GM12878 (cell line): ENCODE measurements at places on chromosomes 2 and 18. TPM values are rescaled to one million over a fixed set of nuclear protein-coding genes. Genes with fewer than 3 reads are reported as not detected.

CCDC68 gene
- total RNA-seq = not detected in 2 replicates

PDCD1 gene
- 3.6 and 4.0 TPM in 2 replicates for total RNA-seq

ACKR3 gene
- total RNA-seq = 7.0 and 7.4 TPM in 2 replicates

CRYGC gene
- total RNA-seq = not detected in 2 replicates

MFSD2B gene
- total RNA-seq = 0.19 and 0.28 TPM in 2 replicates

CHRNG gene
- total RNA-seq = not detected in 2 replicates

CYBRD1 gene
- total RNA-seq = 33.0 and 34.8 TPM in 2 replicates

ASPRV1 gene
- 0.53 and 0.59 TPM in 2 replicates for total RNA-seq

CDKL4 gene
- not detected in 2 replicates for total RNA-seq

RAB6C gene
- total RNA-seq = not detected in 2 replicates

CPO gene
- total RNA-seq = not detected in 2 replicates

ACVR1C gene
- not detected in 2 replicates for total RNA-seq

IL37 gene
- not detected in 2 replicates for total RNA-seq

ANKRD53 gene
- total RNA-seq = not detected in 2 replicates

IMPACT gene
- 0.72 and 1.1 TPM in 2 replicates for total RNA-seq

MEP1B gene
- total RNA-seq = not detected in 2 replicates

SPC25 gene
- 18.7 and 22.8 TPM in 2 replicates for total RNA-seq

MAPRE3 gene
- total RNA-seq = 0.61 and 0.67 TPM in 2 replicates

OR6B2 gene
- not detected in 2 replicates for total RNA-seq

CXCR1 gene
- not detected in 2 replicates for total RNA-seq

LIPT1 gene
- total RNA-seq = 7.2 and 8.5 TPM in 2 replicates

LOXHD1 gene
- total RNA-seq = not detected in 2 replicates

NLRC4 gene
- total RNA-seq = 0.40 and 0.54 TPM in 2 replicates
